ENCODE measurements at places on chromosomes 12 and 14.

GRCh38 chr12:4412465-4412864 lies 33.0 kb upstream of the FGF23 start:
- DNase-seq, result no peak

DNA sequence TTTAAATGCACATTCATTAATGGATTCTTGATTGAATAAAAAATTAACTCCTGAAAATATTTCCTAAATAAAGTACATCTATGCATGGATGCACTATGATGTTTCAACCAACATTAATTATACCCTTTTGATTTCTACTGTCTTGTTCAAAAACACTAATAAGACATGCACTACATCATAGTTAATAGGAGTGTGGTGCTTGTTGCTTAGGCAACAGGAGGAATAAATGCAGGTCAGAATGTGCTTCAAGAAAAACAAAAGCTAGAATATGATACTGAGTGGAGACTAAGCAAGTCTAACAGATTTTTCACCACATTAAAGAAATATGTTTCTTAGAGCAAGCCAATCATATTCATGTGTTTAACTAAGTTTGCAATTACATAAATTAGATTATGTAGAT lies 495.8 kb upstream of the GARIN6 start:
- DNase-seq, result no peak

GRCh38 chr12:130709971-130710732 lies 5.9 kb downstream of the RIMBP2 start:
- DNase-seq, result no peak

DNA sequence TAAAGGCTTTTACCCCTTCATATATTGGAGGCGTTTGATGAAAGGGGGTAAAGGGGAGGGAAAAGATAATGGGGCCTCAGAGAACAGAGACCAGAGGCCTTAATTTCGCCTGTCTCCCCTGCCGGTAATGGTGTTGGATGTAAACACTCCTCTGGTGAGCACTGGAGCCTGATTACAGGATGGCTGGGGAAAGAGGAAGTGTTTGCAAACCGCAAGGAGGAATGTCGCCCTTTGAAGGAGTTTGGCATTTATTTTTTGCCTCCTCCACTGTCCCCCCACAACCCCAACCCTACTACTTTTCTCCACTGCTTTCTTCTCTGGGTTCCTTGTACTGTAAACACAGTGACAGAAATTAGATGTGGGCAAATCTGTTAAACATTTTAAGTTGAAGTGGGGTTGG lies 211.9 kb upstream of the TBX3 start:
- no peak for DNase-seq

GRCh38 chr14:34450542-34450915 lies 11.5 kb downstream of the SPTSSA start:
- DNase-seq, result no peak

DNA sequence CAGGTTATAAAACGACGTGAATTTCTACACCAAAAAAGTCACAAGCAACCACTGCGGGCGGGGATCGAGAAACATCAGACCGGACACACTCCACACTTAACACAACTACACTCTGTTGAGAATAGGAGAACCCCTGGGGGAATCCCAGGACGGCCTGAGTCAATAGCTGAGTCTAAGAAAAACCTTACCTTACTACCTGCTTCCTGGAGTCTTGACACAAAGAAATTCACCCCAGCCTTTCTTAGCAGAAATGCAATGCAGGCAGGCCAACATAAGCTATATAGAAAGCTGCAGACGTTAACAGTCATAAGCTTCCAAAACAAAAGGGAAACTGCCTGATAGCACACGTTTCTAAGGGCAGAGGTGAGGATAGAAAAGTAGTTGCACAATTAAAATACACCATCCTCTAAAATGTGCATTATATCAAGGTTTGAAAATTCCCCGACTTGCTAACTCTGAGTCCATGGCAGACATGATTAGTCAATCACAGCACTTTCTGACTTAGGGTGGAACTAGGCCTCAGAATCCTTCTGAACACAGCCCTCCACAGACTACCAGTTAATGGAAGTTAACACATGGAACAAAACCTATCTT lies 68.0 kb downstream of the CCDC88C start:
- DNase-seq, result no peak

DNA sequence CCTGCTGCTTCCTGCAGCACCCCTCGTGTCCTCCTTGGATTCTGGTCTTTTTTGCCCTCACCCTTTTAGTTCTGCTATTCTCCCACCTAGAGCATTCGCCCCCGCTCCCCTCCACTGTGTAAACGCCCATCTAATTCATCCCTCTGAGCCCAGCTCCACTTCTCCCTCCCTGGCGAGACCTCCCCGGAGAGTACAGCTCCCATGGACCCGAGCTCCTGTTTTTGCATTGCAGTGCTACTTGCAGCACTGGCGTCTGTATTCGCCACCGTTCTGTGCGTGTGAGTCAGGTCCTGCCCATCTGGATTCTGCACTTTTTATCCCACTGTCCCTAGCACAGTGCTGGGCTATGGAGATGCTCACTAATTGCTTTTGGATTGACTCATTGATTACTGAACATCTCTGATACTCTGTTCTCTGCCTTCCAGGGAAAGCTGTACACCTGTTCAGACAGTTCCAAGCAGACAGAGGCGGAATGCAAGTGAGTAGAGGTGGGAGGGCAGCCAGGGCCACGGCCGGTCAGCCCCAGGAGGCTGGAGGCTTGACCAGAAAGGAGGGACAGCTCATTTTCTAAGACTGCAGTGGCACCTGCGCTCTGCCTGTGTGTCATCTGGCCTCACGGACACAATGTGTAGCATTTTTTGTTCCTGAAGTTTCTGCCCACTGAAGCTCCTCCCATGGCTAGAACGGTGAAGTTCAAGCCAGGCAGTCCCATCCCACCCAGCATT lies 188.4 kb upstream of the FKBP4 start:
- DNase-seq, result no peak

DNA sequence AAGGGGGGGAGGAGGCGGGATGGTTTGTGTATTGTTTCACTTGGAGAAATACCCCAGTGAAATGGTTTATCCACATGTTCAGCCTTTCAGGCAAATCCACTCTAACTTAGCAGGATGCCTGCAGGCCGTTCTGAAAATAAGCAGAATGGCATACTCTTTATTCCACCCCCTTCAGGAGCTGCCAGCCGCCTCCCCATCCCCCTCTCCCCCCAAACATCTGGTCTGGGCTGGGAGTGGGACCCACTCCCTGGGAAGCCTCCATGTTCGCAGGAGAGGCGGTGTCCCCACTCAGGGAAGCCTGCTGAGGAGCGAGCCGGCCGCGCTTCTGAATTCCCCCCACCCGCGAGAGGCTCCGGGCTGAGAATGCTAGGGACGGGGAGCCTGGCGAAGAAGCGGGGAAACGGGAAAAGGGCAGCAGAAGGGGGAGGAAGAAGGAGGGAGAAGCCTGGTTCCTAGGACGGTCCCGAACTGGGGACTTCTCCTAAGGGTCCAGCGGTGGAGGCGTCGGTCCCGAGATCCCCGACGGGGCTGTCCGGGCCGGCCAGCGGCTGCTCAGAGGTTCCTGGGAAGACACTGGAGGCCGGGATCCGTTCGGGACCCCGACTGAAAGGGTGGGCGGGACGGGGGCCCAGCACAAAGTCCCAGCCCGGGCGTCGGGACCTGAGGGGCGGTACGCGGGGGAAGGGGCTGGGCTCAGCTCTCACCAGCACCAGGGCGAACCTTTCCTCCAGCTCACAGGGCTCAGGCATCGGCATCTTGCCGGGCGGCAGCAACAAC lies 666 bp downstream of the FMNL3 start:
- peak; percentile 27 for DNase-seq

GRCh38 chr12:4817880-4818279 lies 91.8 kb upstream of the KCNA1 start:
- DNase-seq, result no peak

- DNase-seq, result no peak
Observed at GRCh38 chr12:116794725-116795124, 56.6 kb downstream of the RNFT2 start.

- no peak for DNase-seq
Observed at GRCh38 chr12:132287391-132288238, 41.8 kb downstream of the GALNT9 start.

- DNase-seq, result no peak
Observed at GRCh38 chr12:54684636-54685630, 36.8 kb upstream of the DCD start.

DNA sequence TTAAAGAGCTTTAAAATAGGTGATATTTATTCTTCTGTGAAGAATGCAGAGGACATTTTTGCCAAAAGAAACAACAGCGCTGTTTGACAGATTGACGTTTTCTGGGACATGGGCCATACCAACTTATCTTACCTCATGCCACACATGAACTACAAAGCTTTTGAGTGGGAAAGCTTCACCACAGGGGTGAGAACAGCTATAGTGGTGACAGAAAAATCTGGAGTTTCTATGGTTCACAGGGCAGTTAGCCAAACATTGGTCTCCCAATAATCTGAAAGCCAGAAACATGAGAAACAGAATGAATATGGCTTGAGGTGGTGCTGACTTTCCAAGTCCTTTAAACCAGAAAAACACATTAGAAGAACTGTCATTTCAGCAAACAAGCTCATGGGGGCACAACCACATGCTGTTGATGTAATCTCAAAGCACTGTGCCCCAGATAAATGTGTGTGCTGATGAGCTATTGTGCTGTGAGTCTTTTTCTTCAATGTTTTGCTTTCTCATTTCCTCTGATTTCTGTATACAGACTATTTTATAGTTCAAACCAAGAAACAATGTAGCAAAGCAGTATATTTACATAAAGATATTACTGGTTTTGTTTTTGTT lies 905.4 kb downstream of the SLC16A7 start:
- peak; percentile 3 for DNase-seq

GRCh38 chr12:121908702-121909101 lies 9.7 kb upstream of the CFAP251 start:
- DNase-seq, result no peak

GRCh38 chr12:128684352-128684751 lies 139.4 kb downstream of the SLC15A4 start:
- DNase-seq, result no peak

DNA sequence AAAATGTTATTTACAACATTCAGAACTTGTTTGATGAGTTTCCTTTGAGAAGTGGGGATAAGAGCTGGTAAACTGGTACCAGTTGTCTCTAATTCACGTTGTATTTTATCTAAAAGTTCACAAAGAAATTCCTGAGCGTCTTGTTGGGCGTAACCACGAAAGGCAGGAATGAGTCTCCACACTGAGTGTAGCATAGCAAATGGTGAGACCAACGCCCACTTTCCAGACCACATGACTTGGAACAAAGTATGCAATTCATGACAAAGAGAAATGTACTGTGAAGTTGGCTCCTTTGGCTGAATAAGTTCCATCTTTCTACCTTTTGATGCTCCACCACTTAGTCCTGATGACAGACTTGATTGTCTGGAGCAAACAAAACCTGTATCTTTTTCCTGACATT lies 18.4 kb downstream of the USP44 start:
- peak; percentile 33 for DNase-seq

- DNase-seq, result no peak
Observed at GRCh38 chr12:73902260-73902659, 635.4 kb upstream of the ATXN7L3B start.

GRCh38 chr12:13627536-13627935 lies 353.9 kb downstream of the GRIN2B start:
- DNase-seq, result no peak

DNA sequence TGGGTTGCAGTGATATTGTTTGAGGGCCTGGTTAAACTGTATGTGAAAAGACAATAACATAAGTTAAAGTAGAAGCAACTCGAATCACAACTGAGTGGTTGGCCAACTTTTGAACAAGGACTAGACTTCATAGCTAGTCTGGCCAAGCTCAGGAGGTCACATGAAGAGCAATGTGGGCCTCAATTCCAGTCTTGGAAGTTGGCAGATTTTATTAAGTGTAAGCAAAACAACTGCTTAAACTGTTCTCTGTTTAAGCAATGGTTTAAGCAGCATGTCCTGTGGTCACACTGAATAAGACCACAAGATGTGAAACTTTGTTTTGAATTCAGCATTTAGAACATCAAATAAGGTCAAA lies 100.4 kb downstream of the TMTC3 start:
- no peak for DNase-seq

GRCh38 chr12:106136263-106136662 lies 2.5 kb downstream of the NUAK1 start:
- DNase-seq, result peak; percentile 89

DNA sequence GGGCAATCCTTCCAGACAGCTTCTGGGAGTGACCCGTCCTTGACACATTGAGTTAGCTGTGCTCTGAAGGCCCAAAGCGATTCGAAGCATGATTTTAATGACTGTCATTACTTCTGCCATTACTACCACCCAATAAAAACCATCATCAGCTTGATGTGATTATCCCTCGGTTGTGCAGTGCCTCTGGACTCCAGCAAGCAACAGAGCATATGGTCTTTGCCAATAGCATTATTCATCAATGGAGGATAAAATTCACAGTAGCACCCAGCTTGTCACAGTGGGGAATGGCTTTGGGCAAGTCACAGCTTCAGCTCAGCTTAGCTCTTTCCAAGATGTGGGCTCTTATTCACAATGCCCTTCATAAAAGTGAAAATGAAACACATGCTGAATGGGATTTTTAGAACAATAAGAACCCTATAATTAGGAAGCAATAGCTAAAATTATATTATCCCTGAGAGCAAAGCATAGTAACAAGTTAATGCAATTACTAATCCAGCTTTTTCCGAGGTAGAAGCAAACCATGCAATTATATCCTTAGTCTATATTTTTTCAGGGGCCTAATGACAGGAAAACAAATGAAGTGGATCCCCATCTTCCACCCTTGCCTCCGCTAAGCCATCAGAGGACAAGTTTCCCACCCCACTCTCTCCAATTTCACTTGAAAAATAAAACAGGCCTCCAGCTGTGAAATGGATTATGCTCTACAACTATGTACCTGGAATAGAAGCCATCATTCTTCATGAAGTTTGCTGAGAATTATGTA lies 163.0 kb upstream of the EEA1 start:
- DNase-seq, result no peak

- DNase-seq, result no peak
Observed at GRCh38 chr14:70077720-70078119, 111.0 kb downstream of the SLC8A3 start.

GRCh38 chr12:122544537-122544936 lies 17.5 kb downstream of the KNTC1 start:
- no peak for DNase-seq

- no peak for DNase-seq
Observed at GRCh38 chr14:102913341-102914211, 8.9 kb upstream of the AMN start.

GRCh38 chr12:132651444-132652100 lies 33.0 kb downstream of the P2RX2 start:
- no peak for DNase-seq

GRCh38 chr14:93789228-93790130 lies 1.2 kb upstream of the PRIMA1 start:
- no peak for DNase-seq

DNA sequence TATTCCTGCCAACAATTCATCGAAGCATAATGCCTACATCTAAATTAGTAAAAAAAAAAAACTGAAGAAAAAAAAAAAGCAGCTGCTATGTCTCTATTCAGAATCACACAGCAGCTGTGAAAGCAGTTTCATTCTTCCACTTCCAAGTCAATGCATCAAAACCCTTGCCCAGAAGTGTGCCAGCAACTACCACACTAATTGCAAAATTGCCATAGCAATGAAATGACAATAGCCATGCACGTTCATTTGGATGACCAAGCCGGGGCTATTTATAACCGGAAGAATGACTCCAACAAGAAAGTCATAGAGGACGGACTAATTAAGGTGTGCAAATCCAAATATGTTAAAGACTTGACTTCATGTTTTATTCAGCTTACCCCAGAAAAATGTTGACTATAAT lies 42.5 kb downstream of the SLC2A13 start:
- no peak for DNase-seq
